ENCODE measurements at places on chromosomes 6 and 20.

- no peak for DNase-seq
Measured at GRCh38 chr6:48139818-48140614, 29.0 kb upstream of the PTCHD4 start.

DNA sequence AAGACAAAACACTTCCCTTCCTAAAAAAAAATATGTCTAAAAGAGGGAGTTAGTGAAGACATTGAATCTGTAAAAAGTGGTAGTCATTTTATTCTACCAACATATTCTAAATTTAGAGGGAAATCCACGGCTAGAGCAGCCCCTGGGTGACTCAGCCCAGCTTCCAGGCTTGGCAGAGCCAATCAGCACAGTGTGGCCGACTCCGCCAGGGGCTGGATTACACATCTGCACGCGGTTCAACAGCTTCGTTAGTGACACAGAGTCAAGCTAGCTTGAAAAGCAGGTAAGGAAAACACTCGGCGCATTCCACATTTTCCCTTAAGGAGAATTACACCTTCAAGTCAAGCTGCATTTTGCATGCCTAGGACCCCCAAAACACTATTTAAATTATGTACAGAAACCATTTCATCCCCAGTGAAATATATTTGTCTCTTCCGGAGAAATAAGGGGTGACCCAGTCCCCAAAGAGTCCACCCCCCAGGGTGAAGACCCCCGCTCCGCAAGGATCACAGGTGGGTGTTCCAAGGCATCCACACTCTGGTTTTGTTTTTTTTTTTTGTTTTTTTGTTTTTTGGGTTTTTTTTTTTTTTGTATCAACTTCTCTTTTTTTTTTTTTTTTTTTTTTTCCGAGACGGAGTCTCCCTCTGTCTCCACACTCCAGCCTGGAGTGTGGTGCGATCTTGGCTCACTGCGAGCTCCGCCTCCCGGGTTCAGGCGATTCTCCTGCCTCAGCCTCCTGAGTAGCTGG is 58.4 kb upstream of the ARID1B start:
- DNase-seq: no peak

DNA sequence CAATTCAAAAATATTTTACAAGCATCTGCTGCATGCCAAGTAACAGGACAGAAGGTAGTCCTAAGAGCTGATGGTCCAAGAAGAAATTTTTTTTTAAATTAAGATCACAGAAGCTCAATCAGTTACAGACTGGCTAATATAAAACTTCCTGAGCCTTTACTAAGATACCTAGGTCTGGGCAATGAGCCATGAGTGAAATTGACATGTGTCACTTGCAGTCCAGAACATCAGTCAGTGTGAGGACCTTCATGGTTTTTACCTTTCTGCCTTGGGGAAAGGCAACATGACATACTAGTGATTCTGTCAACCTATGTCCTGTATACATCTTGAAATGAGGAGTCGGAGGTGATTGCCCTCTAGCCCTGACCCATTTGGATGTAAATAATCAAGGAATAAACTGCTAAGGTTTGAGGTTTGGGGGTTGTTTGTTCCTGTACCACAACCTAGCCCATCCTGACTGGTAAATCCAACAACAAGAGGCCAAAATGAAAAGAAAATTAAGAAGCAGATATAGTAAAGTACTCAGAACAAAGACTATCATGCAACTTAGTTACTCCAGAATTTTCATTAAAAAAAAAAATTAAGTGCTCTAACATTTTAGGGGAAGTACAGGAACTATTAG is 70.0 kb downstream of the CNKSR3 start:
- no peak for DNase-seq

GRCh38 chr20:61203320-61203719 is 48.7 kb upstream of the CDH4 start:
- DNase-seq: no peak

DNA sequence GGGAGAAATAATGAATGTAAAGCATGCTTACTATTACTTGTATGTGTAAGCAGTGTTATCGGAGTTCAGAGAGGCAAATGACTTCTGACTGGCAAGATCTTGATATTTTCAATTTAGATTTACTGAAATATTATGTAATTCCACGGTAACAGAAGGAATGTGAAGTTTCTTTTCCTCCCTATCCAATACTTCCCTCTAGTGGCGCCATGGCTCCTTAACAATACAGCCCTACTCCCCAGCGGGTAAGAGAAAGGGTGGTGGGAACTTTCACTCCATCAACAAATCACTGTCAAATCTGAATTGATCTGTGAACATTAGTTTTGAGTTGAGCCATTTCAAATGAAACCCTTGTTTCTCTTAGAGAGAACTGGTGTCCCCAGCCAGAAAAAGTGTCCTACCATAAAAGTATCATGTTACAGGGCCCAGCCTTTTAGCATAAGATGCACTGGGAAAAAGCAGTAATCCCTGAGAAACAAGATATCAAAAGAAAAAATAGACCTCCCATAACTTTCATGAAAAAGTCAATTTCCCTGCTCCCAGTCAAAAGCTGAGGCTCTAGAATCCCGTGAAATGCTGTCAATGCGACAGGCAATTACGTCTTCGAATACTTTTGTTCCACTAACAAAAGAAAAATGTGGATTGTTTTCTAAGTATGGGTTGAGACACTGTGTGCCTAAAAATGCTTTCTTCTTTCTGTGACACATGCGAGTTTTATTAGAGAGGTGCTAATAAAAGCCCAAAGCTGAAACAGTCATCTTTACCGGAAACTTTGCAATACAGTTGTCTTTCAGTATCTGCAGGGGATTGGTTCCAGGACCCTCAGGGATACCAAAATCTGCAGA is 12.9 kb downstream of the COX7A2 start:
- DNase-seq: no peak

DNA sequence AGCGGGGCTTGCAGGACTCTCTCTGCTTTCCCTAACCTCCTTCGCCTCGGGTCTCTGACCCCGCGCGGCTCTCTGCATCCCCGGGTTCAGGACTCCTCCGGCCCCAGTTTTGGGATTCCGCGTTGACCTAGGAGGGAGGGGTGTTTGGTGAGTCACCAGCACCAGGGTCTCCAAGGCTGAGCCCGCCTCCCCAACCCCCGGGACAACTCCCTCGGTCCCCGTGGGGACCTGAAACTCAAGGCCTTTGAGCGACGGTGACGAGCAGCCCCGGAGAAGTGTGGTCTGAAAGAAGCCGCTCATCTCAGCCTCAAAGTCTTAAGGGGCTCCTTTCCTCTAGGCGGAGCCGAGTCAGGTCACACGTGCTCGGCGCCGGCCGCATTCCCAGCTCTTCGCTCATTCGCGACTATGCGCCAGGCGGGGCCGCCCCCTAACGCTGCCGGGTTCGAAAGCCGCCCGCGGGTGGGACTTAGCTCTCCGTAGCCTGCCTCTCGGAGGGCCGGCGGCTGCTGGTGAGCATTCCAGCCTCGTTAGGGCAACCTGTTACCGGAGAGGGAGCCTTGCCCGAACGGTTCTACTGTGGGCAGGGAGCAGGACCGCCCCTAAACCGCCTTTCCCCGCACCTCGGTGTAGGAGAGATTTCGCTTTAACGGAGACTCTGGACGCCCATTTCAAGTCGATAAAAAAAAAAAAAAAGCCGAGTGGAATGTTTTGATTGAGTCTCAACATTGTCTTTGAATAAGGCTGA is 3.0 kb upstream of the PRDM13 start:
- no peak for DNase-seq

DNA sequence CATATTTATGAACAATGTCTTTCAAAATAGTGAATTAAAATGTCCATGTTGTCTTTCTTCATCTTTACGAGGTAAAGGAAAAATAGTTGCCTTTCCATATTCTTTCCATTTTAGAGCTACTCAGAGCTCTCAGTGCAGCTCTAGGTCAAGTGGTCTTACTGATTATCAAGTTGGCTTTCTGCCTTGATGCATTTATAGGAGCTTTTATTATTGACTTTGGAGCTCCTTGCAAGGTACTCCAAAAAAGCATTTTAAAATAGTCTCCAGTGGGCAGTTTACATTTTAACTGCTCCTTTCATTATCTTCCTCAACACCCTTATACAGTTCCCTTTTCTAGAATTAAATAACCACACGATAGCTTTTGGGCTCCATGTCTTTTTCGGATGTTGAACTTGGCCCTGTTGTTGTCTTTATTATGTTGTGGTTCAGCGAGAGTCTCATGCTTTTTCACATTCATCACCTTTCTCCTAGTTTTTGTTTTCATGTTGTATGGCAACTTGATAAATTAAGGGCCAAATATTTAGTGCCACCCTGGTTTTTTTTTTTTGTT is 122.9 kb downstream of the CLIC5 start:
- DNase-seq: no peak

DNA sequence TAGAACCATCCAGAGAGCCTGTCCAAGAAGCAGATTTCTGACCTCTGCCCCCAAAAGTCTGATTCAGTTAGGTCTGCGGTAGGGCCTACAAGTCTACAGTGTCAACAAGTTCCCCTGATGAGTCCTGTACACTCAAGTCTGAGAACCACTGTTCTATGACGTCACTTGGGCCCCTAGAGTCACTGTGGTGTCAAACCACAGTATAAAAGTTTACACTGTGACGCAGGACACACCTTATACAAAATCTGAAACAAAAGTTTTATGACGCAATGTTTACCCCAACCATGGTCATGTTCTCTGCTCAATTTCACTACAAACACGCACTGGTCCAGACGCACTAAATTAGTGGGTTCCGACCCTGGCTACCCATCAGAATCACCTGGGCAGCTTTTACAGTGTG is 17.9 kb downstream of the SLA2 start:
- DNase-seq: no peak

Measured in LNCaP clone FGC (cell line).